ENCODE measurements at places on chromosomes 7 and 10.

- no peak for DNase-seq
These were observed 462.3 kb upstream of the POT1 start for GRCh38 chr7:125391921-125392320.

- no peak for DNase-seq
These were observed 180.2 kb upstream of the FZD8 start for GRCh38 chr10:35822316-35822715.

DNA sequence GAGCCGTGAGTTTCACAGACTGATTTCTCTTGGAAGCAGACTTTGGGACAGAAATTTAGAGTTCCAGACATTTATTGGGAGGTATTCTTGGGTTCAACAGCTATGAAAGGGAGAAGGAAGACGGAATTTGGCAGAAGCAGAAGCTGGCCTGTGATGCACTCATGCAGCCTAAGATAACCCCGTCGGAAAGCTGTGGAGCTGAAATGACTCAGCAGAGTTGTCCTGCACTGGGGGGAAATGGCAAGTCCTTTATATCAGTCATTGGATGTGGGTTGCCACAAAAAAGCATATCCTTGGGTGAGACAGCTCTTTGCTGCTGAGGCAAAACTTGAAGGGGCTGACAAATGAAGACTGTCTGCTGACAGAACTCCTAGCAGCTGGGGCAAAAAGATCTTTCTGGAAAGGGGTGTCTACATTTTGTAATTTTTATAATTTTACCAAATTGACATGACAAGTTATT, 11.5 kb upstream of the MICU1 start:
- DNase-seq = no peak

DNA sequence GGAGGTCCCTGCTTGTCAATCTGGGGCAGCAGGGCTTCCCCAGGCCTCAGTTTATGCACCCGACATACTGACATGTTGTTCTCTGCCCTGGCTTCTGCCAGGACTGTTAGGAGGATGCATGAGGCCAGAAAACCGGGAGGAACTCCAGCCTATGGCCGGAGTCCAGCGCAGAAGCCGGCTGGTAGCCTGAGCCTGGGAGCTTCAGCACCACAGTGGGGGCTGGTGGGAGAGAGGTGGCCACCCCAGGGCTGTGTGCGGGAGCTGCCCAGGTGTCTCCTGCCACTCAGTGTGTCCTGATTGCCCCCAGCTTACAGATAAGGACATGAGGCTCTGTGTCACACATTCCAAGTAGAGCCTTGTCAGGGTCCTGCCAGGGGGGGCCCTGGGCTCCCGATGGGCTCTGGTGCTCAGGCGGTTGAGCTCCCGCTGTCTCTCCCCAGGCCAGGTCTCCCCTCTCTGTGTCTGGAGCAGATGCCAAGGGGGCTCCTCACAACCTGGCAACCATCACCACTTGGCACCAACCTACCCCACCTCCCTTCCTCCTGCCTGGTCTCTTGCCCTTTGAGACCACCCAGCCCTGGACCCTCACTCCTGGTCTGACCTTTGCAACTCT, 32.3 kb downstream of the PPIF start:
- no peak for DNase-seq

DNA sequence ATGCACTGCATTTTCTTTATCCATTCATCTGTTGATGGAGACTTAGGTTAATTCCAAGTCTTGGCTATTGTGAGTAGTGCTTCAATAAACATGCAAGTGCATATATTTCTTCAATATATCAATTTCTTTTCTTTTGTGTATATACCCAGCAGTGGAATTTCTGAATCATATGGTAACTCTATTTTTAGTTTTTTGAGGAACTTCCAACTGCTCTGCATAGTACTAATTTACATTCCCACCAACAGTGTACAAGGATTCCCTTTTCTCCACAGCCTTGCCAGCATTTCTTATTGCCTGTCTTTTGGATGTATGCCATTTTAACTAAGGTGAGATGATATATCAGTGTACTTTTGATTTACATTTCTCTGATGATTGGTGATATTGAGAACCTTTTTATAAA, 145.2 kb downstream of the LYZL1 start:
- DNase-seq = no peak
